Hindlimb muscle (tissue), 1 donor: ENCODE measurements at places on chromosomes 5 and 9. TPM values are rescaled to one million over a fixed set of nuclear protein-coding genes. Genes with fewer than 3 reads are reported as not detected.

GRCh38 chr5:175655411-175655810 is 2.5 kb upstream of the HRH2 start:
- no peak for DNase-seq

DNA sequence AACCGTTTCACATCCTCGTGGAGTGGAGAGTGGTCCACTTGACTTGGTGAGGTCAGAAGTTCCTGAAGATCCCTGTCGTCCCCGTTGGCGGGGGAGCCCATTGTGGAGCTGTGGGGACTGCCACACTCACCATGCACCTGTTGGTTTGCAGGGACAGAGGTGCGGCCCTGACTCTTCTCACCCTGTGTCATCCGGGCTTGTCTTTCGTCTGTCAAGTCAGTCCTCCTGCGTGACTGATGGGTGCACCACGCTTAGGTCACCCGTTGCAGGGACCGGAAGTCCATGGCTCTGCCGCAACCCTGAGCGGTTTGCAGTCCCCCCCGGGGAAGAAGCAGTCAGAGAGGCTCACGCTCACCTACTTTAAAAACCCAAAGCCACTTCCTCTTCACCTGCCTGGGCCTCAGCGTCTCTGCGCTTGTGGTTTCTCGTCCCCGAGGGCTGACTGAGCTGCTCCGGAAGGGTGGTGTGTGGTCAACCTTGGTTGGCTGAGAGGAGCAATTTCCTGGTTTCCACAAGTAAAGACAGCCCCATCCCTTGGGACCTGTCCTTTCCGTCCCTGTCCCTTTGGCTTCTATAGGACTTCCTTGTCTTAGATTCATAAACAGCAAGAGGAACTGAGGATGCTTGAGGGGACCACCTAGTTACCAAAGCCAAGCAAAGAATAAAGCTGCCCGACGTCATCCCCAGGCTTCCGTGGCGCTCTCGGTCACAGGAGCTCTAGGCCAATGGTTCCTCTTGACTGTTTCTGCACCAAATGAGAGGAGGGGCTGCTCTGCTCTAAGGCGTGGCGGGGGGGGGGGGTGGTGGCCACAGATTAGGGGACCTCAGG is 53.2 kb downstream of the USP20 start:
- no peak for DNase-seq

DNA sequence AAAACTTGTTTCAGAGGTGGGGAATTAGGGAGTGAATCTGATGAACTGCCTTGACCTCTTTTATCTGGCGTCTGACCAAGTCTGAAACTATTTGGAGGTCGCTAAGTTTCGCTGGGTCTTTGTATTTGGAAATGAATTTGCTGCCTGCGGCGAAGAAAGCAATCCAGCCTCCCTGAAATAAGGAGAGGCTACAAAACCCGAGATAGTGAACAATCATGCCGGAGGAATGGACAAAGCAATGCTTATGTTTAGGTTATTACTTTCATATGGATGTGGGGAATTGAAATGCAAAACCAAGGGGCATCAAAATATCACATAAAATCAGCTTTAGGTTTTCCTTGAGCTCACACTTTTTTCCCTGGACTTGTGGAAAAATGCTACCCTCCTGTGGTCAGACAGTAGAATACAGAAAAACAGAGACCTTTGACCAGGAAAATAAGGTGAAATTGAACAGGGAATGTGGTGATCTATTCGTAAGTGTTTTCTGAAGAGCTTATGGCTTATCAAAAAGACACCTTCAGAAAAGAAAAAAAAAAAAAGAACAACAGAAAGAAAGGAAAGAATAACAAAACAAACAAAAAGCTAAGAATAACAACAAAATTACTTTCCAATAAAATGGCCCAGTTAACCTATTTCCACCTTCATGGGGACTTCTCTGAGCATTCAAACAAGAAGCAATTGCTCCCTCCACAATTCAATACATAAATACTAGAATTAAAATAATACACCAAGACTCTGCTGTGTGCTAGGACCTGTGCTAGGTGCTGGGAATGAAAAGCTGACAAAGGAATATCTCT is 68.6 kb upstream of the DPYSL3 start:
- DNase-seq, result peak; percentile 65

- no peak for DNase-seq
Observed at GRCh38 chr5:83249156-83249555, 171.8 kb downstream of the XRCC4 start.

DNA sequence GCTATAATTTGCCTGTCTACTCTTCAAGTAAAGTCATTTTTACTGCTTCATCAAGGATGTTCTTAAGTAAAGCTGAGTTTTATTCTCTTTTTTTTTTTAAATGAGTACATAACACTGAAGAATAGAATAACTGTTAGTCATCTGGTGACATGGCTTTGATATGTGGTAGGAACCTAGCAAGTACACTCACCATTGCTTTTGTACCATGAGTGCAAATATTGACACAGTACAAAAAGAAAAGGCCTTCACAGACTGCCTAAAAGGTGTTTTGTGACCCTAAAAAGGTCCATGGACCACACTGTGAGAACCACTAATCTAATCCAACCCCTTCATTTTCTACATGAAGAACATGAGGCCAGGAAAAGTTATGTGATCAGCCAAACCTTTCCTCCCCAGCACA is 55.0 kb downstream of the ECPAS start:
- no peak for DNase-seq

DNA sequence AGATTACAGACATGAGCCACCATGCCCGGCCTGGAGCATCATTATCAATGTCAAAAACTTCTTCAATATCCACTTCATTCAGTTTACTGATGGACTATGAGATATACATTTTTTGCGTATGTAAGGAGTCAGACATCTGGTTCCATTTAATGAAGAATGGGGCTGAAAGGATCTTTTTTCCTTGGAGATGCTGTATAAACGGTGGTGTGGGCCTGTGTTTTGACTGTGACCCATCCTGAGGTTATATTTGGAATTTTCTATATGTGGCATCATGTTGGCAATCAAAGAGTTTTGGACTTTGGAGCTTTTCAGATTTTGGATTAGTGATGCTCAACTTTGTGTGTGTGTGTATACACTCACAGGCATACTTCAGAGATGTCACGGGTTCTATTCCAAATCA is 85.7 kb upstream of the FBXL17 start:
- no peak for DNase-seq

DNA sequence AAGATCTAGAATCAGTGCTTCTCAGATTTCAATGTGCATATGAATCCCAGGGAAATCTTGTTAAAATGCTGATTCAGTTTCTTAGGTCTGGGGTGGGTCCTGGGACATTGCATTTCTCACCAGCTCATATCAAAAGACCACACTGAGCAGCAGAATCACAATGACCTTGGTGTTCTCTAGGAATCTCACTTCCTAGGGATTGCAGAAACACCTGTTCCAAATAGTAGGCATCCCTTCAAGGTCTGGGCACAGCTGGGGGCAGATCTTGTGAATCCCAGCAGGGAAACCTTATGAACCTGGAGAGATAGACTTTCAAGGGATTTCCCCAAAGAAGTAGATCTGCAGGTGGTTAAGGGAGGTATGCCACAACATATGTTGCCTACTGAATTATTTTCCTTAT is 8.9 kb upstream of the GARNL3 start:
- DNase-seq, result no peak

- DNase-seq, result no peak
Observed at GRCh38 chr5:35370871-35371270, 140.6 kb upstream of the PRLR start.

GRCh38 chr5:180130291-180130869 is 58.8 kb upstream of the RNF130 start:
- DNase-seq, result no peak

GRCh38 chr5:17114233-17114632 is 103.2 kb upstream of the BASP1 start:
- no peak for DNase-seq

DNA sequence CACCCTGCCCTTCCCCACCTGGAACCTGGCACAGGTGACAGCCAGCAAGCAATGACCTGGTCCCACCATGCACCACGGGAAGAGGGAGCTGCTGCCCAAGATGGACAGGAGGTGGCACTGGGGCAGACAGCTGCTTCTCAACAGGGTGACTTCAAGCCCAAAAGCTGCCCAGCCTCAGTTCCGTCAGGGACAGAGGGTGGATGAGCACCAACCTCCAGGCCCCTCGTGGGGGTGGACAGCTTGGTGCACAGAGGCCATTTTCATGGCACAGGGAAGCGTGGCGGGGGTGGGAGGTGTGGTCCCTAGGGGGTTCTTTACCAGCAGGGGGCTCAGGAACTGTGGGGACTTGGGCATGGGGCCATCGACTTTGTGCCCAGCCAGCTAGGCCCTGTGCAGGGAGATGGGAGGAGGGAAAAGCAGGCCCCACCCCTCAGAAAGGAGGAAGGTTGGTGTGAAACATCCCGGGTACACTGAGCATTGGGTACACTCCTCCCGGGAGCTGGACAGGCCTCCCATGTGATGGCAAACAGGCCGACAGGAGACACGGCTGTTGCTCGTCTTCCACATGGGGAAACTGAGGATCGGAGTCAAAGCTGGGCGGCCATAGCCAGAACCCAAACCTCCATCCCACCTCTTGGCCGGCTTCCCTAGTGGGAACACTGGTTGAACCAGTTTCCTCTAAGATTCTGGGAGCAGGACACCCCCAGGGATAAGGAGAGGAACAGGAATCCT is 1.9 kb downstream of the CEL start:
- no peak for DNase-seq

GRCh38 chr5:98776066-98776705 is 2.7 kb downstream of the RGMB start:
- no peak for DNase-seq

DNA sequence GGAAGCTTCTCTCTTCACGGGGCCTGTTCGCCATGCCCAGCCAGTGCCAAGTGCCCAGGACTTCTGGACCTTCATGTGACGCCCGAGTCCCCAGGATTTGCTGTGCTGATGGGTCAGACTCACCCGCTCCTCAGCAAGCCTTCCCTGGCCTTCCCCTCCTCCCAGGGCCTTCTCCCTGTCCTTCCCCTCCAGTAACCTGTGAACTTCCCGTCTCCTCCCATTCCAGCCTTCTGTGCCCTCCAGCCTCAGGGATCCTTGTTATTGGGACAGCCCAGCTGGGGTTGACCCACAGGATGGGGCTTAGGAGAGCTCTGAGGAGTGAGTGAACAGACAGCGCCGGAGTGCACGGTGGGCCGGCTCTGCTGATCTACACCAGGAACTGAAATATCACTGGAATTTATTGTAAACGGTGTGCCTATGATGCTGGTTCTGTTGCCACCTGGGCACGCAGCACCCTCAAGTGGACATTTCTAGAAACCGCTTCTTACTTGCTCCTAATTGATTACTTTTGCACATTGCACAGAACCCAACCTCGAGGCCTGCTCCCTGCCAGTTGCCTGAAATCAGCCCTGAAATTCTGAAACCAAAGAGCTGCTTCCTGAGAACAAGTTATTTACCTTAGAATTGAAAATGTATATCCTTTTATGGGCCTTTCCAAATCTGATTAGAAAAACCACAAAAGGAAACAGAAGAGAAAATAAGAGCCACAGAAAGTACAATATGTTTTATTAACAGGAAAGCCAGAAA is 1.5 kb downstream of the SPAAR start:
- no peak for DNase-seq

DNA sequence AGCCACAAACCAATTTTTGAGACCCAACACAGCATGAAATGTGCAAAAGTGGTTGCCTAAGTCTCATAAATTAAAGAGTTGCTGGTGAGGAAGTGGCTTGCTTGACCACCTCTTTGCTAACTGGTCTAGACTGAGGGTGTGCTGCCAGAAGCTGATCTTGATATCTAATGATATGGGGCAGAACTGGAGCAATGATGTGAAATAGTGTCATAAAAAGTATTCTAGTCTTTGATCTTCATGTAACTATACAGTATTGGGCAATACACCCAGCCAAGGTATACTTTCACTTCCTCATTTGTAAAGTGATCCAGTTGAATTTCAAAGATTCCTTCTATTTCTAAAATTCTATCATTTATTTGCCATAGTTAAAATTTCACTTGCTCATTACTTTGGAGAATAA is 5.9 kb upstream of the YTHDC2 start:
- DNase-seq, result no peak

GRCh38 chr9:89750117-89750791 is 145.4 kb downstream of the GADD45G start:
- peak; percentile 73 for DNase-seq

DNA sequence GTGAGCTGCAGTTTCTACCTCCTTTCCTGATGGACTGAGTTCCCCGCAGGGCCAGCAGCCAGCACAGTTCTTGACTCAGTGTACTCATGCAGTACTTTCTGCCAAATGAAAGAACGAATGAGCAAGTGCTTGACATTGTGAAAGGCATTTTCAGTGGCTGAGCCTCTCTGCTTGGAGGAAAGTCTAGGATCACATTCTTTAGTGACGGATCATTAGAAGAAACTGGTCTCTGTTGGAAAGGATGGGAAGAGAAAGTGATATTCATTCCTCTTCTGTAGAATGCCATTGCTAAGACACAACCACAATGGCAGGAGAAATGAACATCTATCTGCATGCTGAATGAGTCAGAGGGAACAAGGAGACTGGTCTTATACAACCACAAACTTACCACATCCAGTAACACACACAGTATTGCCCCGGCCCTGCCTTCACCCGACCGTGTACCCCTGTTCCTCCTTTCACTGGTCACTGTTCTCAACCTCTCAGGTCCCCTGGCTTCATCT is 206.9 kb downstream of the CRB2 start:
- DNase-seq, result no peak

DNA sequence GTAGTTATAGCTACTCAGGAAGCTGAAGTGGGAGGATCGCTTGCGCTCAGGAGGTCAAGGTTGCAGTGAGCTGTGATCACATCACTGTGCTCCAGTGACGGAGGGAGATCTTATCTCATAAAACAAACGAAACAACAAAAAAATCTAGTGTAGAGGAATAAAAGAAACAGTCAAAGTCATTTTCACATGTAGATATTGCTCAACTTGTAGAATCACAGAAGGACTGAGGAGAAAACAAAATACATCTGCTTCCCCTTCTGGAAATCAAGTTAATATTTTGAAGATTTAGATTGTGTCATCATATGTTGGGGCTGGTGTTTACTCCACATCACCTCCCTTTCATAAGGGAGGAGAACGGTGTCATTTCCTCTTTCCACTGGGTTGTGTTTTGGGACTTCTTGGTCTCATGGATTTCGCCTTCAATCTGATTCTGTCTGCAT is 8.2 kb upstream of the SLC46A2 start:
- no peak for DNase-seq

Gene SLC36A2
- 0.49 TPM for polyA plus RNA-seq

Gene CEP120
- 10.1 TPM for polyA plus RNA-seq

Gene OR1J2
- not detected for polyA plus RNA-seq
